ENCODE measurements at places on chromosomes 1 and 21.

DNA sequence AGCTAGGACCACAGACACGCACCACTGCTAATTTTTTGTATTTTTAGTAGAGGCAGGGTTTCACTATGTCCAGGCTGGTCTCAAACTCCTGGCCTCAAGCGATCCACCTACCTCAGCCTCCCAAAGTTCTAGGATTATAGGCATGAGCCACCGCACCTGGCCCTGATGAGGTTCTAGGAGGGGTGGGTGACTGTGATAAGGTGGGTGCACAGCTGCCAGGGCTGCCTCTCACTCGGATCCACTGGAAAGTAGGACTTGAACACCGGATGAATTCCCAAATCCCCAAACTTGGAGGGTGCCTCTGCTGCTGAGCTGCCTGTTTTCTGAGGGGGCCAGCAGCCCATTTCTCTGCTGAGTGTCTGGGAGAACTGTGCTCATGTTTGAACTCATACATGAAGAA lies 68.2 kb upstream of the PARP1 start:
- DNase-seq = no peak

GRCh38 chr1:181255270-181255929 lies 166.9 kb downstream of the IER5 start:
- no peak for DNase-seq

GRCh38 chr1:160177667-160178066 lies 12.7 kb upstream of the CASQ1 start:
- DNase-seq = no peak

DNA sequence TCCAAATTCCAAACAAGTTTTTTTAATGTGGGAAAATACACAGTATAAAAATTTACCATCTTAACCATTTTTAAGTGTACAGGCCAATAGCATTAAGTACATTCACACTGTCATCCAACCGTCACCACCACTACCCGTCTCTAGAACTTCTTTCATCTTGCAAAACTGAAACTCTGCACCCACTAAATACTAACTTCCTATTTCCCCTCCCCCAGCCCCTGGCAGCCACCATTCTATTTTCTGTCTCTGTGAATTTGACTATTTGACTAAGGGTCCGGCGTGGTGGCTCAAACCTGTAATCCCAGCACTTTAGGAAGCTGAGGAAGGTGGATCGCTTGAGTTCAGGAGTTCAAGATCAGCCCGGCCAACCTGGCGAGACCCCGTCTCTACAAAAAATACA lies 36.1 kb downstream of the CLSTN1 start:
- peak; percentile 66 for DNase-seq

GRCh38 chr1:26191739-26192138 lies 1.3 kb downstream of the CATSPER4 start:
- no peak for DNase-seq

DNA sequence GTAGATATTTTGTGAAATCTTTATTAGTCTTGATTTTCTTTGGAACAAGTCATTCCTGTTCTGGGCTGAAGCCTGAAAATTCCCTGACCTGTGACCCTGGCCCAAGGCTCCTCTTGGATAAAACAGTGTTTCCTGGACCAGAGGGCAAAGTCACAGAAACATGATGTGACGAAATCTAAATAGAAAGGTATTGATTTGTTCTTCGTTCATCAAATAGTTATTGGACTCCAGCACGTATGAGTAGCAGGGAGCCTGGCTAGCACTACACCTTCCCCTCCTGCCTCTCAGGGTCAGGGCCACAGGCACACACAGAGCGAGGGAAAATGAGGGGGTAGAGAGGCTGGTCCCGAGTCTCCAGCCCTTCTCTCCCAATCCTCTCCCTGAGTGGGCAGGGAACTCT lies 1.7 kb upstream of the CLDN14 start:
- DNase-seq = no peak

GRCh38 chr1:54490361-54491248 lies 57.4 kb upstream of the ACOT11 start:
- DNase-seq = no peak

DNA sequence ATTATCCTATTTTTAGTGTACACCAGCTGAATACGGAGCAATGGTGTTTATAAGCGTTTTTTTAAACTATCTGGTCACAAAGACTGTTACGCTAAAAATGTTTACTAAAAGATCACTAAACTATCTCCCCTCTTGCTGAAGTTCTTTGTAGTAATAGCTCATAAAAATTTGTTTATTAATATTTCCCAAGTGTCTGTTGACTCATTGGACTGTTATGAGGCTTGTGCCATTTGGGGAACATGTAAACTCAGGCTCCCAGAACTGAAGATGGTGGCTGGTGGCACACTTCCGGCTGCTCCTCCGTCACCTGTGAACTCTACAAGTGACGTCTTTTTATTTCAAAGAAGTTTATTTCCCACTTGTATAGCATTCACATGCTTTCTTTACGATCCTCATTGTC lies 46.3 kb downstream of the AIDA start:
- DNase-seq = no peak

- no peak for DNase-seq
These were observed 385.9 kb downstream of the GPATCH2 start for GRCh38 chr1:217244971-217245370.

DNA sequence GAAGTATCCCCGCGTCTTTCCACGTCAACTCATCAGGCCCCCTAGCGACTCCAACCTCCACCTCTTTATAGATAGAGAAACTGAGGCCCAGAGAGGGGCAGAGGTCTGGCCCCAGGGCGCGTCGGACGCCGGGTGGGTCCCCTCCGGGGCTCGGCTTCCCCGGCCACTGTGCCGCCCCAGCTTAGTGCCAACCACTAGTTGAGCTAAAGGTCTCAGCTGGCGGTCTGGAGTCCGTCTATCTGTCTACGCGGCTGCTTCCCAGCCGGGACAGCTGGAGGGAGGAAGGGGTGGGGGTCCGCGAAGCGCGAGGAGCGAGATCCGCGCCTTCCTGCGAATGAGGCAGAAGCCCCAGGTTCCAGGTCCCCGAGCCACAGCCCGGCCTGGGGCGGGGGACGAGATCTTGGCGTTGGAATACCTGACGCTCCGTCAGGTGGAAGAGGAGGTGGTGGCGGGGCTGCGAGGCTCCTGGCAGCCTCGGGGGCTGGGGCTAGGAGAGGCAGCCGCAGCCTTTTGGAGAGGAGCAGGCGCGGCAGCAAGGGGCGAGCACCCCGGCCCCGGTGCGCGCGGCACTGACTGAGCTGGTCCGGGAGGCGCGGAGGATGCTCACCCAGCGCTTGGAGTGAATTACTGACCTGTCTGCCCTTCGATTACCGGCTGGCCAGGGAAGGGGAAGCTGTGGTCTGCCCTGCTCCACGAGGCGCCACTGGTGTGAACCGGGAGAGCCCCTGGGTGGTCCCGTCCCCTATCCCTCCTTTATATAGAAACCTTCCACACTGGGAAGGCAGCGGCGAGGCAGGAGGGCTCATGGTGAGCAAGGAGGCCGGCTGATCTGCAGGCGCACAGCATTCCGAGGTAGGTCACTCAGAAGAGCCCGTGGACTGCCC lies 937 bp downstream of the PODN start:
- no peak for DNase-seq

GRCh38 chr1:76298399-76298798 lies 223.9 kb downstream of the ST6GALNAC3 start:
- no peak for DNase-seq

DNA sequence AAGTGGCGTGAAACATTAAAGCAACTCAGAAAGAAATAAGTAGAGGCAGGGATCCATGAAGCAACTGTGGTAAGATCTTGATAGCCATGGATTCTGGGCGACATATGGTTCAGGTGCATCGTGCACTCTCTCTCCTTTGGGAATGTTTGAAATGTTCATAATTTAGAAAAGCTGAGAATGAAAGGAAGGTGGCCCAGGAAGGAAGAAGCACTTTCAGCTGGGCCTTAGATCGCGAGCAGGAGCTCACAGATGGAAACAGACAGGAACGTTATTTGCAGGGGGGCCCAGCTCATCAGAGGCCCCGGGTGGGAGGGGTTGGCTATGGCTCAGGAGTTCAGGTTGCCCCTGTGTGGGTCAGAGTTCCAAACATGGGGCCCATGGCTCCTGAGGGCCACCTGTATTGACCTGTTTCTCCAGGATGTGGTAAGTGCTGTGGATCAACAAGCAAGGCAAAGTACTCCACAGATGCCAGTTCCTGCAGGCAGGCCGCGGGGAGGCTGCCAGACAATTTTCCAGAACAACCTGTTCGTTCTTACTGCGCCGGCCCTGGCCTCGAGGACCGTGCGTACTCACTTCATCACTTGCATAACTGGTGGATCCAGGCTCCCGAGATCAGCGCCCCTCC lies 253.2 kb downstream of the TOMM20 start:
- DNase-seq = no peak

- DNase-seq = no peak
These were observed 16.4 kb upstream of the MAPKAPK2 start for GRCh38 chr1:206668351-206668750.

- peak; percentile 29 for DNase-seq
These were observed 52.0 kb downstream of the SLC9A1 start for GRCh38 chr1:27102707-27103468.

DNA sequence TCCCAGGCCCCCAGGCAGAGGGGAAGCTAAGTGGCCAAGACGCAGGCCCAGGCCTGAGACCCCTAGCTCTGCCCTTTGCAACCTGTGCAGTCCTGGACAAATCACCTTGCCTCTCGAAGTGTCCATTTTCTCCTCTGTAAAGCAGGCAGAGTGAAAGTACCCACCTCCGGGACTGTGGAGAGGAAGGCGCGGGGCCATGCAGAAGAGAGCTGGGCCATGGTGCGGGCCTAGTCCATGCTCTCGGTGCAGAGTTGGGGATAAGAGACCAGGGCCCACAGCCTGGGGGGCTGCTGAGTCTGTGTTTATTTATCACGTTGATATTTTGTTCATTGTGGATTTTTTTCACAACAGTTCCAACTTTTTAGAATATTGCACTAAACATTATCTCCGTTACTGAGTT lies 160.2 kb upstream of the VAMP3 start:
- no peak for DNase-seq

- no peak for DNase-seq
These were observed 80.3 kb downstream of the SDCCAG8 start for GRCh38 chr1:243336163-243336562.

- DNase-seq = no peak
These were observed 73.8 kb downstream of the RPE65 start for GRCh38 chr1:68375919-68376318.

DNA sequence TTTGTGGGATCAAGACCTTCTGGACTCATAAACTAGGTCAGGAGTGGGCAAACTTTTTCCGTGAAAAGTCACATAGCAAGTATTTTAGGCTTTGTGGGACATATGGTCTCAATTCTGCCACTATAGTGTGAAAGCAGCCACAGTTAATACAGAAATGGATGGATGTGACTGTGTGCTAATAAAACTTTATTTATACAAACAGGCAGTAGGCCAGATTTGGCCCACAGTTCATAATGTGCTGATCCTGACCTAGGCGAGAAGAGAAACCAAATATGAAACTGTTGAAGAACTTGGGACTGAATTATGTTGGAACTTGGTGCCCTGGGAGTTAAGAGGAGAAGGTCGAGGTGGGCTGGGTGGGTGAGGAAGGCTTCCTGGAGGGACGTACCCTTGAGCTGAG lies 17.1 kb downstream of the PADI3 start:
- no peak for DNase-seq

GRCh38 chr1:105652109-105652508 lies 1404.4 kb upstream of the PRMT6 start:
- DNase-seq = no peak

GRCh38 chr1:24289937-24290595 lies 29.1 kb upstream of the GRHL3 start:
- DNase-seq = no peak

GRCh38 chr1:88742531-88742930 lies 58.5 kb downstream of the PKN2 start:
- DNase-seq = no peak

DNA sequence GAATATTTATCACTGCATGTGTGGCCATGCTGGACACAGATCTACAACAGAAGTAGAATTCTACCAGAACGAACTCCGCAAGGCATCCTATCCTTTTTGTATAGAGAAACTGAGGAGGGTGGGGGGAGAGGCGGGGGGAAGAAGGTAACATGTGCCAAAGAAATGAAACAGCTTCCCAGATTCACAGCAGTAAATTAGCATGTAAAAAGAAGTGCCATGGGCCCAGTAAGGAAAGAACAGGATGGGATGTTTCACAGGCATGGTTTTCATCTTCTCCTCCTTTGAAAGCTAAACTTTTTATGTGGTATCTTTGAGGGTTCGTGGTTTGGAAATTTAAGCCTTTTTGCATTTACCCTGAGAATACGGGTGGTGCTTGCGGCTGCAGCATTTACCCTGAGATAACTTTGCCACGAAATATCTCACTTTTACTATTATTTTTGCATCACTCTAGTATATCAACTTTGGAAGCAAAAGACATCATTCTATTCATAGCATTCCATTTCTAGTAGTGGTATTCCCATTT lies 168.9 kb downstream of the TPR start:
- DNase-seq = no peak

DNA sequence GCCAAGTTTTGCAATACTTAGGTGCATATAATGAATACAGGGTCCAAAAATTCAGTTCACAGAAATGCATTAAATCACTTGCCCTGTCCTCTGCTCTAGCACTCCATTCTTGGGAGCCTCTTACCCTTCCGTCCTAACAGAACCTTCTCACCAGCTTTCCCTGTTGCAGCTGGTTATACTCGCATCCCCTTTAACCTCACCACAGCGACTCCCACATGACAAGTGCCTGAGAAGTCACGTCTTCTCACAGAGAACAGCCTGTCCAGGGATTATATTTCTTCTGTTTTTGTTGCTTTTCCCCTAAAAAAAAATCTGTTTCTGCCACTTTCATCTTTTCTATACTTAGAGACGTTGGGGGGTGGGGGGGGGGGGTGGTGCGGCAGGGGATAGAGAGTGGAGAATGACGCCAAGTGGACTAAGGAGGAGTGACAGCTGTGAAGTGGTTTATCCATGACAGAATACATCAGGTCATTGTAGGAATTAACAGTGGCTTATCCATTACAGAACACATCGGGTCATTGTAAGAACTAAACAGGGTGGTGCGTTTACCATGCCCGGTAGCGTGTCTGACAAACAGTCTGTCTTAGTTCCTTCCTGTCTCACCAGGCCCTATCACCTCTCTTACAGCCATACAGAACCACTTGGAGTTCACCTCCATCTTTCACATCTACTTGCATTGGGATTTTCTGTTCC lies 117.6 kb downstream of the UBE2U start:
- DNase-seq = no peak

DNA sequence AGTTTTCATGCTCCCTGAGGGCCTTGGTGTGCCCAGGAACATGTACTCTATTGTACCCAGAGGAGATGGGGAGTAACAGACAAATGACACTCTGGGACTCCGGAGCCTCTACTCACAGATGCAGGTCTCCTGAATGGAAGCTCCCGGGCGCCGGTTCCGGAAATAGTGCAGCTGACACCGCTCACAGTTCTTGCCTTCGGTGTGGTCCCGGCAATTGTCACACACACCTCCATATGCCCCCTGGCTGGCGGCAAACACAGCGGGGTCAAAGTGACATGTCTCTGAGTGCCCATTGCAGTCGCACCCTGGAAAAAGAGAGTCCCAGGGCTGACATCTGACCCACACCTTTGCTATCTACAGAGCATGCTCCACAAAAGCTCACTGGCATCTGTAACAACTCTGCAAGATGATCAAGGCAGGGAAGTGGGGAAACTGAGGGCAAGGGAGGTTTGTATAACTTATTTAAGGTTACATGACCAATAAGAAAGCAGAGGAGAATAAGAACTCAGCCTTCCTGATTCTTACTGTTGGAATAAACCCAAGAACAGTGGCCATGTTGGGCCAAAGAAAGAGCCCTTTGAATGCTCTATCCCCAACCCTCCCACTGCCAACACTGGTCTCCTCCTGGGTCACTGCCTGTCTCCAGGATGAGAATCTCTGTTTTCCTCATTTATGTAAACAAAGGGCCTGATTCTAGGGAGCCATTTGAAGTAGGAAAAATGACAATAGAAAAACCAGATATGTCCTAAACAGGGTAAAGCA lies 22.4 kb downstream of the LAMB3 start:
- DNase-seq = no peak
